ENCODE measurements at places on chromosomes 2 and 18.

DNA sequence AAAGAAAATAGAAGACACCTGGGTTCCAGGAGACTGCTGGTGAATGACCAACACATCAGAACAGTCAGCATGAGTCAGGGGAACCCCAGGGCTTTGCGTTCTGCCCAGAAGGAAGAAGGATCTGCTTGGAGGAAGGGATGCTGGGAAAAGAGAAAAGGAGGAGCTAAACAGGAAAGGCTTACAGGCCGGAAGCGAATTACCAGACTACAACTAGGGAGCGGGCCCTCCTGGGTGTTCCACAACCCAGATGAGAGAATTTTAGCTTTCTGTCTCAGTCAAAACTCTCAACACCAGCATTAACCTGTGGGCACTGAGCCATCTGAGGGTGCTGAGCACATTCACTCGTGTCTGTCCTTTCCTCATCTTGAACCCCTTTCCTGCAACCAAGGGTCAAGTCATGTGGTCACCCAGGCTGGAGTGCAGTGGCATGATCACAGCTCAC lies 19.2 kb downstream of the CDC42EP3 start:
- DNase-seq: no peak

- DNase-seq: peak; percentile 45
Measured at GRCh38 chr2:20490300-20491181, 43.7 kb downstream of the RHOB start.

- no peak for DNase-seq
Measured at GRCh38 chr2:34266908-34267697, 668.0 kb upstream of the FAM98A start.

DNA sequence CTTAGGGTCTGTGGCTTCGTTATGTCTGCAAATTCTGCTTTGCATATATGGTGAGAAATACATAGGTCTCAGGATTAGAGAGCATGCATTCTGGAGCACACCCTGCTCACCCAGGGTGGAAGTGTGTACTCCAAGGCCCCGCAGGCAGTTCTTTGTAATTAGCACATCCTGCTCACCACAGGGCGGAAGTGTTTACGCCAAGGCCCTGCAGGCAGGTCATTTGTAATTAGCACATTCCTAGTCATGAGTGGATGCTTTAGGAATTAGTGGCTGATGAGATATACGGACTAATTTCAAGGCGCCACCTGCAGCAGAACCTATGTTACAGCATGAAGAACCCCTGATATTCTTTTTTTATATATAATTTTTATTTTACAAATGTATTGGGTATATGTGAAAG lies 4.2 kb downstream of the ALLC start:
- DNase-seq: no peak

DNA sequence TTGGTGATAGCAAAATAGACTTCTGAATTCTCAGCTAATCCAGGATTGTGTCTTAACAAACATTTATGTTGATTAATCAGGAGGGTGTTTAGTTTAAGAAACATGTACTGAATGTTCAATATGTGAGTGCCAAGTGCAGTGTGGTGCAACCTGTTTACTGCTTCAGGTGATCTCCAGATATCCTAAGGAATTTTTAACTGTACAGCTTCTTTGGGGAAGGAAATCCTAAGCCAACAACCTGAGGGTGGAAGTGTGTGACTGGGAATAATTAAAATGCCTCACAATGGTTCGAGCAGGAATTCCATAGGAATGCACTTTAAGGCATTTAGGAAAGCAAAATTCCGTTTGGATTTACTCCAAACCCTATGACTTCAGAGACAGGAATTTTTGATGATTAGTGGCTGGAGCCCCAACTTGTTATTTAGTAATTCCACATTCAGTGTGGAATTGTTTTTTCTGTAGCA lies 16.4 kb downstream of the CRIM1 start:
- DNase-seq: peak; percentile 82

Measured in skin of body (tissue), 3 donors.